Activated CD4-positive, alpha-beta T cell treated with anti-CD3 and anti-CD28 coated beads for 4 hours (primary cell): ENCODE measurements at places on chromosomes 4 and X.

- no peak for DNase-seq
These were observed 37.9 kb downstream of the RAP2C start for GRCh38 chrX:132181364-132181763.

DNA sequence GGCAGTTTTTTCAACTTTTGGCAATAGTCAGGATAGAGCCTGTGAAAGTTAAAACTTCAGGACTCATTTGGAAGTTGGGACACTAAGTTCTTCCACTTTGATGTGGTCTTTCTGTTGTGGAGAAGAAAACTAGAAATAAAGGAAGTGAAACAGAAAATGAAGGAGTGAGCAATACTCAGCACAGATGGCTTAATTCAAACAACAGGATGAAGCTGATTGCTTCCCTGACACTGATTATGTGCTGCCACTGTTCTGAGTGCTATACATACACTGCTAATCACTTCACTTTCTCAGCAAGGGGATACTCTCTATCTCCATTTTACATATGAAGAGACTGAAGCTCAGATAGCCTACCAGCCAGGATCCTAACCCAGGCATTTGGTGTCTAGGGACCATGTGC is 235.1 kb upstream of the CPEB2 start:
- DNase-seq, result no peak

DNA sequence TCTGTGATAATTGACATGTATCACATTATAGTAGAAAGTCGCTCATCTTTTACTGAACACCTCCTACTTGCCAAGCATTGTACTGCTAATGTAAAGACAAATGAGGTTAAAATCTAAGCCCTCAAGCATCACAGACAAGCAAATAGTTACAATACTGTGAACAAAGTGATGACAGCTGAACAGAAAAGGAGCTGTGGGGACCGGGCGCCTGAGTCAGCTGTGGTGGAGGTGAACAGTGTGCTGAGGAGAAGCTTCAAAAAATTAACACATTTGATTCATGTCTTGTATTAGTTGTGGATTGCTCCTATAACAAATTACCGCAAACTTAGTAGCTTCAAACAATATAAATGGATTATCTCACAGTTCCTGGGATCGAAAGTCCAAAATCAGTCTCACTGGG is 124.3 kb downstream of the MAPK10 start:
- no peak for DNase-seq

- DNase-seq, result no peak
These were observed 132.2 kb upstream of the AGA start for GRCh38 chr4:177574446-177574845.

DNA sequence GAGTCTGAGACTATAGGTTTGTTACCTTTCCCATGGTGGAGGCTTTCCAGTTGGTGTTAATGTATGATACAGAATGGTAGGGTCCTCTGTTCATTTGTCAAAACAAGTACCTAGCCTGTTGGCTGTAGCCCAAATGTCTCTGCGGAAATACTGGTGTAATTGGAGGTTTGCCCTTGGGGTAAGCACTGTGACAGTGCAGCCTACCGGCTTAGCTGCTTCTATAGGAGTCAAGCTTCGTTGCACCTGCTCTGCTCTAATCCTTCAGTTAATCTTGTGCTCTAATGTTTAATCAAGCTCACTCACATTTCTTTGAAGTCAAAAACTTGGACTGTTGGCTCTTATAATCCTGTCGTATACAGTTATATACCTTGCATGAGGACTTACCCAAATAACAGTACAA is 203.4 kb downstream of the CCNG2 start:
- no peak for DNase-seq
